Amniotic epithelial cell (primary cell): ENCODE measurements at places on chromosomes 1 and 21.

DNA sequence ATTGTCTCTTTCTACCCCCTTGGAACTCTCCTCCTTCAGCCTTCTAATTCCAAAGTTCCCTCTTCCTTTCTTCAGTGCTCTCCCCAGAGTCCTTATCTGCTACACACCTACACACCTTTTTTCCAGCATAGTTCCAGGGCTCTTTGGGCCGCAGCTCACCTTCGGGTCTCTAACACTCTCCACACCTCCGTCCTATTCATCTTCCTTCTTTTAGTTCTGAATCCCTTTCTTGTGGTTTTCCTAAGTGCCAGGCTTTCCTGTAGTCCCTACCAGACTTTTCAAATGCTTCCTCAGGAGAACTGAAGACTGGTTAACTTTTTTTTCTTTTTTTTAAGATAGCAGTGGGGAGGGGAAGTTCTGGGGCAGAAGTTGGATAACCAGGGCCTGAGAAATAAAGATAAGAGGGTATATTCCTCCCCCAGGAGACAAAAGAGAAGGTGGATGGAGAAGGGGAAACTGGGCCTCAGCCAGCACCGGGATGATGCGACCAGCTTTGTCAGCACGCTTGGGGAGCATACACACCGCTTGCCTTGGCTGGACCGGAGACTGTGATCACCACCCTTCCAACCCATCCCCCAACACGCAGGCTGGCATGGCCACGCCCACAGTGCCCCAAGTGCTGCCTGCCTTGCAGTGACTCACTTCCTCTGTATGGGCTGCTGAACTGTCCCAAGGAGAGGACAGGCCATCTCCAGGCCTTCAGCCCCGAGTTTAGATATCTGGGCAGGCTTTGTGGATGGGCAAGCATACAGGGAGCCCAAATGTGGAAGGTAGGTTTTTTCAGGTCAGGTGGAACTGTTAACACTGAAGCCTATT is 2.5 kb upstream of the CERS2 start:
- peak; percentile 37 for DNase-seq

- DNase-seq = no peak
Measured at GRCh38 chr1:45412899-45413298, 72.7 kb upstream of the MUTYH start.

- DNase-seq = no peak
Measured at GRCh38 chr21:36710729-36711048, 11.8 kb downstream of the SIM2 start.

GRCh38 chr1:72917920-72918319 is 635.6 kb upstream of the NEGR1 start:
- DNase-seq = no peak

- peak; percentile 7 for DNase-seq
Measured at GRCh38 chr1:65066419-65066765, 81.6 kb upstream of the AK4 start.

- DNase-seq = no peak
Measured at GRCh38 chr1:212225871-212226302, 59.3 kb upstream of the PPP2R5A start.

- no peak for DNase-seq
Measured at GRCh38 chr21:45523411-45524101, 18.7 kb downstream of the SLC19A1 start.

- DNase-seq = peak; percentile 24
Measured at GRCh38 chr1:21117597-21118001, 59.1 kb downstream of the EIF4G3 start.

DNA sequence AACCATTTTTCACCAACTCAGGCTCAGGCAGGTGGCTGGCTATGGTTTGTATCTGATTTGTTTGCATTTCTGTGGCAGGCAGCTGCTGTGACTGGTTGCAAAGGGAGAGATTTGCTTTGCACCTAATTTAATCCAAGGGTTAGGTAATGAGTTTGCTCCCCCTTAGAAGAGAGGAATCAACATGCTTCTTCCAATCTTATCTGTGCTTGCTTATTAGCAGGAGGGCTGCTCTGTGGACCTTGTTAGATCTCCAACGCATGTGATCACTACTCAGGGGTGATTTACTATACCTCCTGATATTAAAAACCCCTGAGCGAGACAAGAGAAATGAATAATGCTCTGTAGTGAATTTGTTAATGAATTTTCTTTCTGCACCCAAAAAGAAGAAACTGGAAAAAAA is 20.5 kb downstream of the OLFML3 start:
- no peak for DNase-seq

DNA sequence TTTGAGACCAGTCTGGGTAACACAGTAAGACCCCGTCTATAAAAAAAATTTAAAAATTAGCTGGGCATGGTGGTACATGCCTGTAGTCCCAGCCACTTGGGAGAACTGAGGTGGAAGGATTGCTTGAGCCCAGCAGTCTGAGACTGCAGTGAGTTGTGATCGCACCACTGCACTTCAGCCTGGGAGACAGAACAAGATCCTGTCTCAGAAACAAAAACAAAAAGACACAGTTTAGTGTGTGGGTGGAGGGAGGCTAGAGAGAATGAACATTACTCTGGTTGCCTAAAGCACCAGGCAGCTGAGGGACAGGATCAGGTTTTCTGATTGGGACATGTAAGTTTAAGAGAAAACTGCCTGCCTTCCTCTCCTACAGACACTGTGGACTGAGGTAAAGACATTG is 42.3 kb downstream of the VAMP4 start:
- DNase-seq = no peak

GRCh38 chr1:152886758-152887409 is 8.8 kb downstream of the SMCP start:
- DNase-seq = no peak

DNA sequence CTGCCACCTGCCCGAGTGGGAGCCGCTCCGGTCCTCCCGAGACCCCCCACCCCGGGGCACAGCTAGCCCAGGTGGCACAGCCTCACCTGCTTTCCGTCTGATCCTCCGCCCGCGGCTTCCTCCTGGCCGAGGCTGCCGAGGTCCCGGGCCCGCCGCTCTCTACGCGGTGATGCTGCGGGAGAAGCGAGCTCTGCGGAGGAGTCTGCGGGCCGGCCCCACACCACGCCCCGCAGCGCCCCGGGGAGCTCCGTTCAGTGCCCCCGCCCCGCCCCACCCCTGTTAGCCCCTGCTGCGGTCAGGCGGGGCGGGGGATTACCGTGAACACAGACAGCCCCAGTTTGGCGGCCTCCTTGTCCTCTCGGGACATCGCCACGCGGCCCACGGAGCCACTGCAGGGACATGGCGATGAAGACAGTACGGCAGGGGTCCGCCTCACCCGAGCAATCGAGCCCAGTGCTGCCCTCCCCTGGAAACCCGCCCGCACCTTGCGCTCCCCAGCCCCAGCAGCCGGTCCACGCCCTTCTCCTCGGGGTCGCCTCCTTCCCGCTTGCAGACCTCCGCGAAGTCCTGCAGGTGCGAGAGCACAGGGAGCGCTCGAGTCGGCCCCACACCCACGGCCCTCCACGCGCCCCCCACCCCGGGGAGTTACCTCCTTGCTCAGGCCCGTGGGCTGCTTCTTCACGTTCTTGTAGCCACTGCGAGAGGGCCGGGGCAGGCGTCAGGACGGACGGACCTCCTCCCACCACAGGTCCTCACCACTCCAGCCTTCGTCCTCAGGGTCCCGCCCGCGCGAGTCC is 933 bp downstream of the C1orf35 start:
- no peak for DNase-seq

DNA sequence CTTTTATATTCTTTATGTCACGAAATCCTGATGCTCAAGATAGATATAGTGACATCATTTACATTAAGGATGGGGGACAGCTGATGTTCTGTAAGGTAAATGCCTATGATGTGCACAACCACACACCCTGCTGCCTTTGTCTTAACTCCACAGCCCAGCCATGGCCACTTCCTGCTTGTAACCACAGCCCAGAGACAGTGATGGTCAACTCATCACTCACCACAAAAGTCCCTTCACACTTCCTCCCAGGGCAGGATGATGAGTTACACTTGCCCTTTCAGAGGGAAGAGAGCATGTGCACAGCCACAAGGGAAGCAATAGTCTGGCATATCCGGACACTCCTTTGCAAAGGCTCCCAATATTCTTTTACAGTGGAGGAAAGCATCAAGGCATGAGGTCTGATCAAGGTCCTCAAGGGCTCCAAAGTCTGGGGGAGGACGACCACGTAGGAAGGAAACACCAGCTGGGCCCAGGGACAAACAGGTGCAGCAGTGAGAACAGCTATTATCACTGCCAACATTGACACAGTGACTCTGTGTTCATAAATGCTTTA is 53.8 kb downstream of the PLPP3 start:
- peak; percentile 24 for DNase-seq

DNA sequence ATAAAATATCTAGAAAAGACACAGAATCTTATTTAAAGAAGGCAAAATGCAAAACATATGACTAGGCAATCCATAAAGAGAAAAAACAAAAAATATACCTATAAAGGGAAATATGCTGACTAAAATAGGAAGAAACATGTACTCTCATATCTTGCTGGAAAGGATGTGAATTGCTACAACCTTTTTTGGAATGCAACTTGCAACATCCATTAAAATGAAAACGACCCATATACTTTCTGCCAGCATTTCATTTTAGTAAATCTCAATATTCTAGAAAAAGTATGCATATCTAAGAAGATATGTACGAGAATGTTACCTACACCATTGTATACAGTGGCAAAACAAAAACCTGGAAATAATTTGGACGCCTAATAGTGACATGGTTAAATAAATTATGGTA is 56.6 kb downstream of the EDEM3 start:
- DNase-seq = peak; percentile 22

DNA sequence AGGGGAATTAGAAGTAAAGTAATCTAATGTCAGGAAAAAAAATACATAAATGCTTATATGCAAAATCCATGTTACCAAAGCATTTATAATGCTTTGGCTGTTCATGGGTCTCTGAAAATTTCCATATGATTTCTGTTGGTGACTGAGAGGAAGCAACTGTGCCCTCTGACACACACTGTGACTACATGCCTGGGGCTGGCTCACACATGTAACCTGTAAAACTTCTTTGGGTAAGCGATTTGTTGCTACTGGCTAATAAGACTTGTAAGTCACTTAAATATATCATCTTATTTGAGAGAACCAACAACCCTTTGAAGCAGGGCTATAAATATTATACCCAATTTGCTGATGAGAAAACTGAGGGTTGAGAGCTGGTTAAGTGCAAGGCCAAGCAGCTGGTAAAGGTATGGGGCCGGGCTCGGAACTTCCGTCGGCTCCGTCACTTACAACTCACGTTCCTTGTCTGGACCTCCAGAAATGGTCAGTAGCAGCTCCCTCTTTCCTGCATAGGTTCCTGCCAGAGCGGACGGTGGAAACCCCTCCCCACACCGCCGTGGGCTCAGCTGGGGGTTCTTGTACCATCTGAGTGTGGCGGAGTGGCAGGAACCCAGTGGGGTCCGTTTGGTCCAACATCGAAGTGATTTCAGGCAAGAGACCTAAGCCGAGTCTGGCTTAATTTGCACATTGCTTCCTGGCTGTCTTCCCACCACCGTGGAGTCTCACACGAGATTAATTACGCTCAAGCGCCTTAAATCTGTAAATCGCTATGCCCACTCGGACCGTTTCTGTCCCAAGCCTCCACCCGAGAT is 714 bp downstream of the DFFA start:
- DNase-seq = peak; percentile 44

- DNase-seq = no peak
Measured at GRCh38 chr1:203173566-203173965, 2.1 kb downstream of the MYBPH start.

- peak; percentile 97 for DNase-seq
Measured at GRCh38 chr1:45913183-45913683, 109.8 kb downstream of the MAST2 start.

- DNase-seq = no peak
Measured at GRCh38 chr1:1081311-1082238, 7.5 kb upstream of the RNF223 start.

DNA sequence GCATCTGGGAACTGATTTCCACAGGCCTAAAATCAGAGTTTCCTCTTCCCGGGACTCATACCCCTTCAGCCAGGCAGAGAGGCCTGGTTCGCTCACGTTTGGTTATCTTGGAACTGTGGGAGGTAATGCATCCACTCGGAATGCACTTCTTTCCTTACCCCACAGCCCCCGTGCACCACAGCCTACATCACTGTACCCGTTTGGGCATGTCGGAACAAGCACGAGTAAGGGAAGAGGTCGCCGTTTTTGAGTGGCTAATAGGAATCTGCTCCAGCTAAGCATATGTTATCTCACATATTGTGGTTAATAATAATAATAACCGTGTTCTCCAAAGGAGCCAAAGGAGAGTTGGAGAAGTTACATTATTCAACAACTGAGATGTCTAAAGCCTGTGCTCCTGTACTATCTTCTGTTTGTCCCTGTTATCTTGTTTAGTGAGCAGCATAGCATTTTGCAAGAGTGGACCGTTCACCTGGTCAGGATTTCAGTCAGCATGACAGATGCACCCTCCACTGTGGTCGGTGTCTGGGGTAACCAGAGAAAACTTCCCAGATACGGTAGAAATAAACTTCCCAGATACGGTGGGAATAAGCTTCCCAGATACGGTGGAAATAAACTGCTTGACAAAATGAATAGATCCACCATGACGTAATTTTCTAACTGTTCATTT is 198.6 kb downstream of the SDCCAG8 start:
- peak; percentile 22 for DNase-seq

GRCh38 chr1:166808952-166809351 is 30.3 kb upstream of the POGK start:
- no peak for DNase-seq

- DNase-seq = no peak
Measured at GRCh38 chr21:37593740-37594471, 227.3 kb downstream of the DYRK1A start.

DNA sequence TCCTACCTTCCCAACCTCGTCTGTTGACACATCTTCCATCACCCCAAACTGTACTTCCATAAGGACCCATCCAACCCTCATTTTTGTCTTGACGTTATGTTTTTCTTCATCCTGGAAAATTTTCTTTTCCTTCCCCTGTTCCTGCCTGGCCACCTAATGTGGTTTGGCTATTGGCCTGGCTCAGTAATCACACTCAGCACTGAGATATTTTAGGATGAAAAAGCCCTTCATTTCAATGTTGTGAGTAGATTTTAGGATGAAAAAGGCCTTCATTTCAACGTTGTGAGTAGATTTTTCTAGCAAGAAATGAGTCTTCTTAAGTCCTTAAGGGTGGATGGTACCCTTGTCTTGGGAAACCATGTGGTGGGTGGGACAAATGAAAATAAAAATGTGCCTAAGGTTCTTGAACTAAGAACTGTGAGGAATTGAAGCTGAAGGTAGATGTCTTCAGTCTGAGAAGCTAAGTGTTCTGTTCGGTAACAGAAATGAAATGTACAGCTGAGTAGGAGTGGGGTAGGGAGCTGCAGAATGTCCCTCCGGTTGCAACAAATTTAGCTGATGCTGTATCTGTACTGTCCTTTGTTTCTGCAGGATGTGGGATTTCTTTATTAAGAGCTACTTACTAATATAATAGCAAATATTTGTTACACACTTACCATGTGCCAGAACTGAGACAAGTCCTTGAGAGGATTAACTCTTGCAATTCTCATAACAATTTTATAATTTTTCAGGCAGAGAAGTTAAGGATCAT is 36.1 kb downstream of the DNTTIP2 start:
- DNase-seq = peak; percentile 38

- no peak for DNase-seq
Measured at GRCh38 chr1:26220199-26220912, 13.6 kb upstream of the CEP85 start.

- DNase-seq = no peak
Measured at GRCh38 chr1:110684491-110684890, 9.8 kb upstream of the KCNA3 start.

GRCh38 chr21:26164311-26164710 is 6.3 kb downstream of the APP start:
- no peak for DNase-seq

GRCh38 chr1:221913351-221913892 is 171.5 kb upstream of the DUSP10 start:
- peak; percentile 80 for DNase-seq

- DNase-seq = no peak
Measured at GRCh38 chr1:237701534-237701933, 189.2 kb downstream of the ZP4 start.
